ENCODE measurements at places on chromosomes 3 and 15.
A peak's percentile ranks its signal among the peaks of the same experiment; 100 is the strongest.

DNA sequence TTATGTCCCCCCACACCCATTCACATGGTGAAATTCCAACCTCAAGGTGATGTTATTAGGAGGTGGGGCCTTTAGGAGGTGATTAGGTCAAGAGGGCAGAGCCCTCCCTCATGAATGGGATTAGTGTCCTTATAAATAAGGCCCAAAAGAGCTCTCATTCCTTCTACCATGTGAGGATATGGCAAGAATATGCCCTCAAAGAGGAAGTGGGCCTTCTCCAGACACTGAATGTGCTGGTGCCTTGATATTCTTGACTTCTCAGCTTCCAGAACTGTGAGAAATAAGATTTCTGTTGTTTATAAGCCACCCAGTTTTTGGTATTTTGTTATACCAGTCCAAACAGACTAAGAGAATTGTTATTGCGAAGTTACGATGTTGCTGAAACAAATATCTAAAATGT is 94.4 kb downstream of the ANKRD28 start:
- DNase-seq, result no peak

GRCh38 chr3:13049400-13049799 is 23.8 kb downstream of the IQSEC1 start:
- no peak for DNase-seq

DNA sequence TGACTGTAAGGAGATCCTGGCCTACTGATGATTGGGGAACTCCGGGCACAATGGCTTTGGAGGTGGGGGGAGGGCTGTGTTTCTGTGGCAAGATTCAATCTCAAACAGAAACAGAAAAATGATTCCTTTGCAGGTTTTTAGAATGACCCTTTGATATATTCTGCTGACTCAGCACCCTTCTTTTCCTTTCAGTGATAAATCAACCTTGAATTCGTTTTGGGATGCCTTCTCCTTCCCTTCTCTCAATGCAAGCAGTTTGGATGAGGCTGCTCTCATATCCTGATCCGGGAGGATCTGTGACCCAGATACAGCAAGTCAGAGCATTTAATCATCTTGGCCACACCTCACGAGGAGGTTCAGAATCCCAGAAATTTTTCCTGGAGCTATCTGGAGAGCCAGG is 156.1 kb upstream of the PRICKLE2 start:
- DNase-seq, result no peak

DNA sequence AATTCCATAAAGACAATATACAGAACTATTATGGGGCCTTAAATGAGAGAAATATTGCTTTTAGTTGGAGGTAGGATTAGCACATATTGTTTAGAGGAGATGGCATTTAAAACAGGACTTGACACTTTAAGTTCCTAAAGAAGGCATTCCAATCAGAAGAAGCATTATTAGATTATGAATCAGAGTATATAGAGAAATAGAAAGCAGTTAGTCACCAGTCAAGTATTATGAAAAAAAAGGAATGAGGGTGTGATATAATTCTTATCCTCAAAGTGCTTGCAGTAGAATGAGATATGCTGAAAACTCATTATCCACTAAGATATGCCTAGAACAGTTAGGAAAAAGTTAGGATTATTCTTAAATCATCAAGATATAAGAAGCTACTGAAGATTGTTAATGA is 456.2 kb downstream of the ZNF385D start:
- DNase-seq, result no peak

DNA sequence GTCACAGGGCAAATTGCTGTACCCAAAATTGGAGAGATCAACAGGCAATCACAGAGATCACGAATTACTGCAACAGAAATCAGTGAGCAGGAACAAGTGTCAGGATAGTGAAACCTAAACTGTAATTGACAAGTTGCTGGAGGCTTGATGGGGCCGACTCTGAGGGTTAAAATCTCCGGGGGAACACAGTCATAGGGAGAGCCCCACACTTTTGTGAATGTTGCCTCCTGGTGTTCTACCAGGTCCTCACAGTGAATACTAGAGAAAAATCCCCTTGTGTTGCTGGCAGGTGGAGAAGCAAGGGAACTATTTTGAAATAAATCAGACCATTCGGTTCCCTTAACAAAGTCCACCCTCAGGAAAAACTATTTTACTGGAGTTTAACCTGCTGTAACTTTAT is 697.5 kb upstream of the CBLB start:
- peak; percentile 53 for DNase-seq

GRCh38 chr3:10413041-10413440 is 92.1 kb upstream of the SEC13 start:
- DNase-seq, result no peak

DNA sequence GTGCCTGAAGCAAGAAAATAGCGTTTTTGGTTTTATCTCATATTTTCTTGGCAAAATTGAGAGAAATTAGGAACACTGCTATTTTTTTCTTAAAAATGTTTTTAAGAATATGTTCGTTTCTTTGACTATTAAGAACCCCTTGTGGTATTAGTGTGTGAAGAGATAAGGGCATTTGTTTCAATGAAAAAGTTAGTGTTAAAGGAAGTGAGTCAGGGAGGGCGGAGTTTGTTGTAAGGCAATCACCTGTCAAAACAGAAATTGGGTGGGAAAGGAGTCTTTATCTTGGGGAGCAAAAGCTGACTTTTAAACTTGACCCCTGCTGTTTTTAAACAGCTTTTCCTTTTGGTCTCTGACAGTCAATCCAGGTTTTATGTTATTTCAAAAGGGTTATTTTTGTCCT is 4.2 kb downstream of the RAP2B start:
- DNase-seq, result no peak

Data from GM12864 (cell line).